ENCODE measurements at places on chromosomes 11 and 22.
A peak's percentile ranks its signal among the peaks of the same experiment; 100 is the strongest.

GRCh38 chr22:26401726-26402125 lies 27.3 kb upstream of the ASPHD2 start:
- DNase-seq: no peak

- no peak for DNase-seq
These were observed 29.7 kb upstream of the GNB1L start for GRCh38 chr22:19884161-19884953.

GRCh38 chr11:101618709-101619108 lies 34.9 kb upstream of the TRPC6 start:
- no peak for DNase-seq

DNA sequence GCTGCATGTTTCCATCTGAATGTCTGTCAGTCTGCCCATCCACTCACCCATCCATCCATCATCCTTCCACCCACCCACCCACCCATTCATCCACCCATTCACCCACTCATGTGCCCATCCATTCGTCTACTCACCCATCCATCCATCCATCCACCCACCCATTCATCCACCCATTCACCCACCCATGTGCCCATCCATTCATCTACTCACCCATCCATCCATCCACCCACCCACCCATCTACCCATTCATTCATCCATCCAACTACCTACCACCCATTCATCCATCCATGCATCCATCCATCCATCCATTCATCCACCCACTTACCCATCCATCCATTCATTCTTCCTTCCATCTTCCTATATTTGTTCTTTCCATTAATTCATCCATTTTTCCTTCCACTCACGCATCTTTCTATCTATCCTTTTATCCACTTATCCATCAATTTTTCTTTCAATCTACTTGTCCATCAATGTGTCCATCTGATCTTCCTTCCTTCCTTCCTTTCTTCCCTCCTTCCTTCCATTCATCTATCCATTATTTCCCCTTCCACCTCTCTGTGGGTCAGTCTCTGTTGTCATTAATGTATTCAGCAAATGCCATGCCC lies 8.0 kb downstream of the CRYBB3 start:
- DNase-seq: no peak

- DNase-seq: no peak
These were observed 8.1 kb upstream of the CCND1 start for GRCh38 chr11:69632900-69633299.

DNA sequence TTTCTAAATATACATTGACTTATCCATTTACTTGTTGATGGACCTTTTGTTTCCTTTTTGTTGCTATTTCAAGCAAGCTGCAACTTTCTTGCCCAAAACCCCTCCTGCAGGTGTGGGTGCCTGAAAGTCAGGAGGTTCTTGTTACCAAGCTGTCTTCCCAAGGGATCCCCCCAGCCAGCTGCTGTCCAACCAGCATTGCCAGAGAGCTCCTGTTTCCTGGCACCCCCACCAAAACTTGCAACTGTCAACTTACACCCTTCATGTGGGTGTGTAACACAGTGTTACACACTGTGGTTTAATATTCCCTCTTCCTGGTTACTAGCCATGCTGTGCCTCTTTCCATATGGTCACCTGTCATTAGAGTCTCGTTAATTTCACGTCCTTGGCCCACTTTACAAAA lies 1.6 kb upstream of the KRTAP5-1 start:
- DNase-seq: no peak

- no peak for DNase-seq
These were observed 31.6 kb downstream of the GRIA4 start for GRCh38 chr11:105641433-105641832.

DNA sequence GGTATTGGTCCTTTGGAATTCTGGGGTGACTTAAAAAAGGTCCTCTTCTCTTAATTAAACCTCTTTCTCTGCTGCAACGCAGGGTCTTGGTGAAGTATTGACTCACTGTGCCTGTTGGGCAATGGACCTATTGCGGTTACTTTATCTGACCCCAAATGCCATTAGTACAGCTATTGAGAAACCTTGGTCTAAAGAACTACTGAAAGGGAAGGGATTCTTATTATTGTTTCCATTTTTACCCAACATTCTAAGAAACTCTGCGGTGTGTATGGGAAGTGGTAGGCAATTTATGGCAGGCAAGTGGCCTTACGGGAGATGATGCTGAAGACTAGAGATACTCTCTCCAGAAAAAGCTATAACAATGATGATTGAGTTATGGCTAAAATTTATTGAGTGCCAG lies 12.5 kb downstream of the SLC6A5 start:
- no peak for DNase-seq

DNA sequence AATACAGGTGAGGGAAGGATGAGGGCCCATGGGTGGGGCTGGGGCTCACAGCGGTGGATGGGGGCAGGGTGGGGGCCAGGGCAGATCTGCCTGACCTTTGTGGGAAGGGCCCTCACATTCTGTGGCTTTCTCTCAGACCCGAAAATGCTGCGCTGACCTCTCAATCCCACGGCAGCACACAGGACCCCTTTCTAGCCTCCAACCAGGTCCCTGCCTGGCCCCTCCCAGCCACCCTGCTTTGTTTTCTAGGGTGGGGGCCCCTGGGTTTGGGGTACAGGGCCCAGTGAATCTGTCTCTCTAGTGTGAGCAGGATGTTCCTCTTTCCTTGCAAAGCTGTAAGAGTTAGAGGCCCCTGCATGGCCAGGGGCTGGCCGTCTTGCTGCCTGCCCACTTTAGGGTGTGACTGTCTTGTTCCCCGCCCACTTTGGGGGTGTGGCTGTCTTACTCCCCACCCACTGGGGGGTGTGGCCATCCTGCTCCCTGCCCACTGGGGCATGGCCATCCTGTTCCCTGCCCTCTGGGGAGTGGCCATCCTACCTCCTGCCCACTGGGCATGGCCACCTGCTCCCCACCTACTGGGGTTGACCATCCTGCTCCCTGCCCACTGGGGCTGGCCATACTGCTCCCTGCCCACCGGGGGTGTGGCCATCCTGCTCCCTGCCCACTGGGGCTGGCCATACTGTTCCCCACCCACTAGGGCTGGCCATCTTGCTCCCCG lies 11.5 kb downstream of the PARVG start:
- DNase-seq: no peak

- no peak for DNase-seq
These were observed 4.9 kb upstream of the TAGLN start for GRCh38 chr11:117194267-117194666.

DNA sequence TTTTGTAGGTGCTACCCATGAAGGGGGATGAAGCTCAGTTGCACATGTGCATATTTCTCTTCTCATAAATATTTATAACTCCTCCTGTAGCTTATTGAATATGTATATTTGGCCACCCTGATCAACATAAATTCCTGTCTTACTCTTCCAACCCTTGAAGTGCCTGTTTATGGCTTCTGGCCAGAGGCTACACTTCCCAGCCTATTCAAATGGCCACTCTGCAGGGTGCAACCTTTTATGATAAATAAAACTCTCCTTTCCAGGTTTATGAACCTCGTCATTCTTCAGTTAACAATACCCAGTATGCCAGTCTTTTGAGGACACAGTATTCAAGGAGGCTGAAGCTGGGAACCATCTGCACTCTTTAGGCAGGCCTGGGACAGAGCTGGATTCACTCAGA lies 2.6 kb upstream of the RTL6 start:
- no peak for DNase-seq

GRCh38 chr11:119305556-119306372 lies 11.2 kb downstream of the MCAM start:
- DNase-seq: no peak

- no peak for DNase-seq
These were observed 6.8 kb upstream of the OR10A2 start for GRCh38 chr11:6855971-6856541.

DNA sequence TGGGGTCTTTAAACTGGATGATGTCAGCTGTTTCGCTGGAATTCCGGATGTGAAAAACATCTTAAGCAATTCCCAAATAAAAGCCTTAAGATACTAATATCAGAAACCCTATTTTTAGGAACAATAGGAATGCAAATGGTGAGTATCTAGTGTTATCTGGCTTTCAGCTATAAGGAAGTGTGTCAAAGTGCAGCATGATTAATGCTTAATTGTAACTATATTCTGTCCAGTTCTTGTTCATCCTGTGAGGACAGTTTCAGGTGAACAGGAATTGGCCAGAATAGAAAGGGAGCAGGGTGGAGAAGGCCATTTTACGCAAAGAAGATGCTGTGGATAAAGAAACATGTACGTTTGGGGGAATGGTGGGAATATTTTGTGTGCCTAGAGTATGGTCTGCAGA lies 108.2 kb downstream of the RASSF10 start:
- DNase-seq: no peak

DNA sequence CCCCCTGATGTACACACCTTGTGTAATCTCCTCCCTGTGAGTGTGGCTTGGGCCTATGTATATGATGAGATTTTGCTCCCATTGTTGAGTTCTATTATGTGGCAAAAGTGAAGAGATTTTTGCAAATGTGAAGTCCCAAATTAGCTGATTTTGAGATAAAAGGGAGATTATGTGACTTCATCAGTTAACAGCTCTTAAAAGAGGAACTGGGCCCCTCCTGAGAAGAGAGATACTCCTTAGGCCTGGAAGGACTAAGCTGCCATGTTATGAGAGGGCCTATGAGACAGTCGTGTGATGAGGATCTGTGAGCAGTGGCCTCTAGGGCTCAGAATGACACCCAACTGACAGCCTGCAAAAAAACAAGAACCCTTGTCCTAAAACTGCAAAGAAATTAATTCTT lies 93.4 kb downstream of the OR5AK2 start:
- no peak for DNase-seq

GRCh38 chr11:1121331-1121812 lies 36.4 kb upstream of the MUC5AC start:
- DNase-seq: no peak

GRCh38 chr22:48829908-48830307 lies 997.8 kb downstream of the BRD1 start:
- DNase-seq: no peak

GRCh38 chr11:74139151-74139918 lies 31.5 kb downstream of the C2CD3 start:
- DNase-seq: no peak

DNA sequence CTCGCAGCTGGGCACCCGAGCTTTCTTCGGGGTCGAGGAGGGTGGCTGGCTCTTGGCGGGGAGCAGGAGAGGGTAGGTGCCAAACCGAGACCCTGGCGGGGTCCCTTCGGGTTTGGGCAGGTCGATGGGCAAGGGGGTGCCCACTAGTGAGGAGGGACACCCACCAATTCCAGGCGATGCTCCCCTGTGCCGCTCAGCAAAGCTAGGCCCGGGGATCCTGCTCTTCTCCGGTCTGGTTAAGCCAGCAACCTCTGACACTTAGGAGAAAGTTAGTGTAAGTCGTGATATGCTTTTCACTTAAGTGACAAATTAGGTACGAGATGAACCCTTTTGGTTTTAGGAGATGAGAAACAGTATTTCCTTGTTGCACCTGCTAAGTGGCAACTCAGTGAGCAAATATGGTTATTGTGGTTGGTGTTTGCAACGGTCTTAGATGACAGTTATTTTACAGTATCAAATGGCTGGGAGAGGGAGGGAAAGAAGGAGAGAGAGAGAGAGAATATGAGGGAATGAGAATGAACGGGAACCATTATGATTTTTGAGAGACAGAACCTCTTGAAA lies 565 bp downstream of the NUCB2 start:
- no peak for DNase-seq

DNA sequence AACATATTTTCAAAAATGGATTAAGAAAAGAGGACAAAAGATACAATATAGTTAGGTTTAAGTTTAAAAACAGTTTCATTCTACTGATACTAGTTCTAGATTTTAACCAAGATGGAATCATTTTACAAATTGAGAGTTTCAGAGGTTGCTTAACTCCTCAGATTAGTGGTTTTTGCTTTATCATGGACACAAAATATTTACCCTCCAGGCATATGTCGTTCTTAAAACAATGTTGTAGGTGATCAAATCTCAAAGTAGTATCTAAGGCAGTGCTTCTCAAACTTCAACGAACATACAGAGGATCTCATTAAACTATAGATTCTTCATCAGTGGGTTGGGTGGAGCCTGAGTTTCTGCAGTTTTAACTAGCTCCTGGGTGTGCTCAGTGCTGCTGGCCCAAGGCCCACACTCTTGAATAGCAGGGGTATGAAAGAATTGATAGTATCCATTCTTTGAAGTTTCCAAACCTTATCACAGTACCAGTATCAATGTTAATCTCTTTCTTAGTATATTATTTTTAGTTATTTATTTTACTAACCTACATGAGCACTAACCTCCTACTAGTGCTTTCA lies 48.0 kb downstream of the YAP1 start:
- DNase-seq: no peak

DNA sequence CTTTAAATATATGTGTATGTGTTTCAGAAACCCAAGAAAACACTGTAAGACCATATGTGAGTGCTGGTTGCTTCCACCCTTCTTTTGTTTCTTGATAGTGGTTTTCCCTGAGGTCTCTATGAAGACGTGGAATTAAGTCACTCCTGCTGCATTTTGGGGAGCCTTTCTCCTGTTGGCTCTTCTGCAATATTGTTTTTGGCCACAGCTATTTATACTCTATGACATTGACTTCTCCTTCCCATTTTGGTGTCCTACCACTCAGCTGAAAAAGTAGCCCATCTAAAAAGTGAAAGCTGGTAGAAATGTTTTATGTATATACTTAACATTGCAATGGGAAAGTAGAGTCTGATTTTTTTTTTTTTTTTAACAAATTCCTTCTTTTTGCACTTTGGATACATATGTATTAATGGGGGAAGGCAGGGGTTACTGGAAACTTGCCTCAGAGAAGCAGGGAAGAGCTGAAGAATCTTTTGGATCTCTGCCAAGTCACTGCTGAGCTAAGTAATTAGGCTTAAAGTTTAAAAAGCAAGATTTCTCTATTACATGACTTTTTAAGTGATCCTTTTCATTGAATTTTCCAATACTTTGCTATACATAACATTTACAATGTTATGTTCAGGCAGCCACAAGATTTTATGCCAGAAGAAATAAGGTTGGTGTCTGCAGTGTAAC lies 1.8 kb downstream of the TTC17 start:
- no peak for DNase-seq

DNA sequence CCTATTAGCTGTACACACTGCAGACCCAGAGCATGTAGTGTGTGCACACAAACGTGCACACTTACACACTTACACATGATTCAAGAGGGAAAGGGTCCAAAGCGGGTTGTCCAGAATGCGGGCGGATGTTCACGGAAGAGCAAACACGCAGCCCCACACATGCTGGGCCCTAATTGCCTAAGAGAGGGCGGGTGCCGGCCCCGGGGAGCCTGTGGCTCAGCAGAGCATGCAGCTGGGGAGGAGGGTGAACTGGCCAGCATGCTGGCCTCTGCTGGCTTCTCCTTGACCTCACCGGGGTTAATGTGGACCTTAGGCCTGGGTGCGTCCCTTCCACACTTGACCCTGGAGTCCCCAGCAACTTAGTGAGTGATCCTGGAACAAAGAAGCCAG lies 816.3 kb downstream of the BRD1 start:
- DNase-seq: no peak

- DNase-seq: no peak
These were observed 52.4 kb upstream of the CD5 start for GRCh38 chr11:61049859-61050258.

GRCh38 chr11:59659981-59660380 lies 8.9 kb downstream of the PATL1 start:
- DNase-seq: no peak

GRCh38 chr11:117828611-117829368 lies 4.2 kb upstream of the FXYD2 start:
- DNase-seq: peak; percentile 50

- no peak for DNase-seq
These were observed 74.1 kb downstream of the COMMD9 start for GRCh38 chr11:36214976-36215692.

- no peak for DNase-seq
These were observed 67.1 kb upstream of the WNT7B start for GRCh38 chr22:46043816-46044620.

All from activated CD4-positive, CD25-positive, alpha-beta regulatory T cell treated with anti-CD3 and anti-CD28 coated beads, Interleukin-2, amount 50 U/mL, for 16 hours (primary cell).